ENCODE measurements at places on chromosomes 11 and 22. TPM values are rescaled to one million over a fixed set of nuclear protein-coding genes. Genes with fewer than 3 reads are reported as not detected.

Gene HSPB2
- total RNA-seq, result not detected

Gene GAL3ST3
- 0.65 TPM for total RNA-seq

Gene MFRP
- under 0.01 TPM for total RNA-seq

Gene SLC17A6
- not detected for total RNA-seq

Gene MAPK8IP2
- 0.33 TPM for total RNA-seq

Gene RPUSD4
- 37.7 TPM for total RNA-seq

Gene PHOX2A
- not detected for total RNA-seq

Gene TRIM48
- not detected for total RNA-seq

Gene CCDC73
- not detected for total RNA-seq

Gene APBB1
- 38.1 TPM for total RNA-seq

Gene GRAP2
- not detected for total RNA-seq

Gene MS4A7
- total RNA-seq, result not detected

Gene CACNA1I
- total RNA-seq, result not detected

Gene RHOD
- total RNA-seq, result 13.4 TPM

Gene FAM180B
- not detected for total RNA-seq

Gene GPHA2
- total RNA-seq, result not detected

Gene PARVA
- total RNA-seq, result 55.5 TPM

Gene GRIK4
- 0.33 TPM for total RNA-seq

Gene MIAT
- 0.33 TPM for total RNA-seq

Gene KRTAP5-8
- not detected for total RNA-seq

Gene SCGB1A1
- total RNA-seq, result not detected

Gene DEFB131B
- total RNA-seq, result not detected

Gene LAYN
- 20.9 TPM for total RNA-seq

Gene PRODH
- not detected for total RNA-seq

Gene MAPK11
- total RNA-seq, result 38.5 TPM

Gene PARVG
- under 0.01 TPM for total RNA-seq

Gene TRMT2A
- 47.4 TPM for total RNA-seq

Gene ANKK1
- under 0.01 TPM for total RNA-seq

Gene PCNX3
- 48.7 TPM for total RNA-seq

Gene TMEM191C
- total RNA-seq, result 1.2 TPM

Gene ETS1
- total RNA-seq, result 164 TPM

Gene KRTAP5-9
- total RNA-seq, result not detected

Gene SEPTIN5
- 34.6 TPM for total RNA-seq

Gene CHADL
- total RNA-seq, result 0.98 TPM

Gene SLC22A9
- total RNA-seq, result not detected

Gene EIF1AD
- total RNA-seq, result 36.4 TPM

Gene SHISA8
- total RNA-seq, result not detected

Gene GRIA4
- total RNA-seq, result not detected

Gene CABP4
- 3.9 TPM for total RNA-seq

Gene MOGAT2
- not detected for total RNA-seq

Gene FOXRED2
- total RNA-seq, result 12.1 TPM

Gene APOA5
- not detected for total RNA-seq

Gene PLEKHB1
- total RNA-seq, result not detected

Gene PTPRCAP
- 0.33 TPM for total RNA-seq

Gene TPBGL
- not detected for total RNA-seq

Gene FBLN1
- 0.65 TPM for total RNA-seq

Gene AQP11
- 0.19 TPM for total RNA-seq

Gene COA4
- total RNA-seq, result 73.5 TPM

Gene TYR
- total RNA-seq, result 0.29 TPM

Gene LMO2
- total RNA-seq, result 50.6 TPM

Gene BCO2
- 1.1 TPM for total RNA-seq

Gene POU2AF2
- not detected for total RNA-seq

Gene RCOR2
- total RNA-seq, result 0.29 TPM

Gene FOSL1
- 32.1 TPM for total RNA-seq

Gene SERPING1
- not detected for total RNA-seq
